Cortex of kidney (tissue), 1 donor: ENCODE measurements at places on chromosomes 12 and 14.

DNA sequence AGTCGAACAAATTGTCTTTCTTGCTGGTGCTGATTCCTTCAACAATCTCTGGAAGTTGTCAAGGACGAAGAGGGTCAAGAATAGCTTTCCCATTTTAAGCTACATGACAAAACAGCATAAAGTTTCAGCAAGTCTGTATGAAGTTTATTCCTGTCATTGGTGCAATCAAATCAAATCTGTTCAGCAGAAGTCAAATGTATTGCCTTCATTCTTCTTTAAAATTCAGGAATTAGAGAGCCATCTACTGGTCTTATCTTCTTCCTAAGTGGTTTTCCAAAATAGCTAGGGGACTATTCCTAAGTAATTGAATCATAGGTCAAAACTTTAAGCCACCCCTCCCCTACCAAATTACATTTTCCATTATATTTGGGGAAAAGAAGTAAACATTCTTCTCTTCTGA, 990.2 kb downstream of the GALC start:
- no peak for DNase-seq

GRCh38 chr14:101193845-101194372, 290.4 kb upstream of the RTL1 start:
- no peak for DNase-seq

- DNase-seq, result no peak
Measured at GRCh38 chr12:53502331-53502730, 1.2 kb downstream of the TARBP2 start.

GRCh38 chr12:88503281-88503703, 77.0 kb downstream of the KITLG start:
- no peak for DNase-seq

DNA sequence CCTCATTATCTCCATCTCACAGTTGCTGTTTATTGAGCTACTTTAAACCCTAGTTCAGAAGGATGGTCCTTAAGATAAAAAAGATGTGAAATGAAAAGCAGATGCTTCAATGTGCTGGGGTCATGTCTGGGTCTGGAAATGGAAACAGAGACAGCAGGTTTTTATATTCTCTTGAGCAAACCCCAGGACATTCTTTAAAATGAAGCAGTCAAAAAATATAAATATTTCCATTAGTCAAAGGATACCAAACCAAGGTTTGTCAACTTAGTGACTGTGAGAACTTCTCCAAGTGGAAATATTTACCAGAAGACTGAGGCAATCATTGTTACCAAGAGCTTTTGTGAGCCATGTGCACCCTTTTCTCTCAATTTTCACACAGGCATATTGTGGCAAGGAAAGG, 102.5 kb upstream of the DIO2 start:
- no peak for DNase-seq
